ENCODE measurements at places on chromosomes 1 and 21. TPM values are rescaled to one million over a fixed set of nuclear protein-coding genes. Genes with fewer than 3 reads are reported as not detected.

- DNase-seq = no peak
Measured at GRCh38 chr21:35225573-35225972, 176.5 kb upstream of the RUNX1 start.

DNA sequence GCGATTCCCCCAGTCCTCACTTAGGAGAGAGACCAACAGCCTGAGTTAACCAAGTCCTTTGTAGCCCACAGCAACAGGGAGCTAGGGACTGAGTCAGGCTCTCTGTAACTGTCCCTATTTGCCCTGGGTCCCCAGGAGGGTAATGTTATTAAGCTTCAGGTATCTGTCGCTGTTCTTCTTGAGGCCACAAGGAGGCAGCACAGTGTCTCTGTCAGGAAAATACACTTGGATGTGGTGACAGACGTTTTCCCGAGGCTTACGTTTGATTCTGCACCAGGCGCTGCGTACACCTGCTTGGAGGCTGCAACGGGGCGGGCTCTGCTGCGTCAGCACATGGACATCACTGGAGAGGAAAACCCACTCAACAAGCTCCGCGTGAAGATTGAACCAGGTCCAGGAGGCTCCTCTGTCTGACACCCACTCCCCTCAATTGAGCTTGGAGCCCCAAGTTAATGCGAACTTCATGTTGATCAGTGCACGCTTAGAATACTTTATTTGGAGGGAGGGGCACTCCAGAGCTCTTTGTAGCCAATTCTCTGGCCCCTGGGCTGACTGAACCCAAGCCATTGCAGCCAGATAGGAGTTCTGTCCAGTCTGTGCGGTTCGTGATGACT lies 10.7 kb upstream of the ELF3 start:
- DNase-seq = no peak

- no peak for DNase-seq
Measured at GRCh38 chr1:150441121-150441520, 46.1 kb upstream of the TARS2 start.

GRCh38 chr1:77899647-77900320 lies 11.4 kb downstream of the NEXN start:
- no peak for DNase-seq

GRCh38 chr1:119188926-119189325 lies 48.5 kb upstream of the WARS2 start:
- DNase-seq = no peak

DNA sequence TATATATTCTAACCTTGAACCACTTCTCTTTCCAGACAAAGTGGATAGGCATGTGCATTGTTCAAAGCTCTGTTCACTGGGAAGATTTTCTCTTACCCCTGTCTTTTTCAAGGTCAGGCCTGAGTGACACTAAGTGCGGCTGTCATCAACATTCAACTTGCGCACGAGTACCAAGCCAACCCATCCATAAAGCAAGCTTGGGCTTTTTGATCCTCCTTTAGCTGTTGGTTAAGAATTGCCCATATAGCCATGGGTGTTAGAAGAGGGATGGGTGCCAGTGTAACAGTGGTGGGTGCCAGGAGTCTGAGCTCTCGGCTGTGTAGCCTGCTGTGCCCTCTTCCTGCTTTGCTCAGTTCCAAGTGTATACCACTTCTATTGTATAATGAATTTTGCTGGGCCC lies 136.1 kb downstream of the GLUL start:
- no peak for DNase-seq

DNA sequence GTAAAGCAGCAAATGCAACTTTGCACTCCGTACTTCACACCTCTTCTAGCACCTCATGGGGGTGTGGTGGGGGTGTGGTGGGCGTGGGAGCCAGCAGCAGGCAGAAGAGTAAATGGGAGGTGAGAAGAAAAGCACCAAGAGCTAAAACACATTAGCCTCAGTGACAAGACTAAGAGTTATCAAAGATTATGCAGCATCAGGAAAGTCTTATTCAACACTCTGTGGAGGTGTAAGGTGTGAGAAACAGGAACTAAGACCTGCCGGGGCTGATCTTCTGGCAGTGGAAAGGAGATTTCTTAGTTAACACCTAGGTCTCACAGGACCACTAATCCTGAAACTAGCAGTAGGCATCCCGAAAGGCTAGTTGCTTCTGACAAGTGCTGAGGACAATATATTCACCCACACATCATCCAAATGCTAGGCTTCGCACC lies 9.9 kb downstream of the TGFBR3 start:
- no peak for DNase-seq

- no peak for DNase-seq
Measured at GRCh38 chr1:231390071-231390470, 32.0 kb downstream of the EGLN1 start.

GRCh38 chr1:82371844-82372498 lies 571.2 kb downstream of the ADGRL2 start:
- no peak for DNase-seq

GRCh38 chr1:115062542-115063004 lies 26.7 kb downstream of the TSPAN2 start:
- no peak for DNase-seq

DNA sequence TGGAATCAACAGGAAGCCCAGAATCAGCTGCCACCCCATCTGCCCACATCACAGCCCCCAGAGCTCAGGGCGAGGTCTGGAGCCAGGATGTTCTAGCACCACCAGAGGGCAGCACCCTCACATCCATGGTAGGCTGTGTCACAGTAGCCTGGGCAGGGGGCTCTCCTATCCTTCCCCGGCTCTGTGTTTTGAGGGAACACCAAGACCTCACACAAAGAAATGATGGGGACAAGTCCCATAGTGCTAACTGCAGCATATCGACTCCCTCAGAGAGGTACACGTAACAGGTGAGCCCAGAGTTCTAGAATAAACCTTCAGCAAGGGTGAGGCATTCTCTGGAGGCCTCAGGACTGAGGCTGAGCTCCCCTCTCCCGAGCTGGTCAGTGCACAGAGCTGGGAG lies 2.3 kb upstream of the KCNC4 start:
- DNase-seq = no peak

DNA sequence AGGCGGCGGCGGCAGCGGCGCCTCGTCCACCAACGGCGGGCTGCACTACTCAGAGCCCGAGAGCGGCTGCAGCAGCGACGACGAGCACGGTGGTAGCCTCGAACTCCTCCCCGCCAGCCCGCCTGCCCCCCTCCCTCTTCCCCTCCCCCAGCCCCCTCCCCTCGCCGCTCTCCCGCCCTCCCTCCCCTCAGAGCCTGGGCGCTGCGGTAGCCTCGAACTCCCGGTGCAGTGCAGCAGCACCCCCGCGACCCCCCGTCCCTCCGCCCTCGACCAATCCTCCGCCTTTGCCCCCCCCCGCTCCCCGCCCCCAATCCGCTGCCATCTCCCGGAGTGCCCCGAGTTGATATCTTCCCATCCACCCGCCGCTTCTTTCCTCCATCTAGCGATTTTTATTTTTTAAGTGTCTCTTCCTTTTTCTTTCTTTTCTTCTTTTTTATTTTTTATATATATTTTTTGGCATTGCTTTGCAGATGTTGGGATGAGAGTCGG lies 516 bp downstream of the RCOR3 start:
- no peak for DNase-seq

DNA sequence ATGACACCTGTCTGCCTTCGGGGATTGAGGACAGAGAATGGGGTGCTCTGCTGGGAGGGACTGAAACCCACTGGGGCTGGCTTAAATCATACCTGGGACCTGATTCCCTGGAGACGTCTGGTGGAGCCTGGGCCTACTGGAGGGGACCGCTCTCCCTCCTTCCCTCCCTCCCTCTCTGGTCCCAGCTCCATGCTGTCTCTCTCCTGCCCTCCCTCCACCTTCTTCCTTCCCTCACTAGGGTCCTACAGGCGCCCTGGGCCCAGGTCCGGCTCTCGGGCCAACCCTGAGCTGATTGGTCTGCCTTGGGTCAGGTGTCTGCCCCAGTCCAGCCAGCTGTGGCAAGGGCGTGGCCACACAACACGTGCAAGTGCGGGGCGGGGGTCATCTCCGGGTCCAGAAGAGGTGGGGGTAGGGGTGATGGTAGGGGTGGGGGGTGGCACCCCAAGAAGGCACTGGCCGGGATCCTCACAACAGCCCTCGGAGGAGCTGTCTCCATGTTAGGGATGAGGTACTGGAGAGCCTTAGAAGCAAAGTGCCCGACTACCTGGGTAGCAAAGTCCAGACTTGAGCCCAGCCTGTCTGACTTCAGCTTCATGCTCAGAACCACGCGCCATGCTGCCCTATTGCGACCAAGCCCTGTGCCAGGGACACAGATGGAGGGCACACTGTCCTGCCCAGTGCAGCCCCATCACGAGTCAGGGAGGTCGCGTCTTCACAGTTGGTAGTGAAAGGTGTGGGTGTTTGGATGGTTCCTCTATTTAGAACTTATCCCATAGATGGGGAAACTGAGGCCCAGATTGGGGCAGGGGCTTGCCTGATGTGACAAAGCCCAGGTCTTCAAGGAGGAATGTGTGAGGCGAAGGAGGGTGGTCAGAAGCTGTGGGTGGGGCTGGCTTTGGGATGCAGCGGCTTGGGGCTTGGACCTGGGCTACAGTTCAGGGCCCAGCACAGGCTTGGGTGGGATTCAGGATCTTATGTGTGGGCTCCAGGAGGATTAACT lies 574.1 kb downstream of the PTPRU start:
- no peak for DNase-seq

DNA sequence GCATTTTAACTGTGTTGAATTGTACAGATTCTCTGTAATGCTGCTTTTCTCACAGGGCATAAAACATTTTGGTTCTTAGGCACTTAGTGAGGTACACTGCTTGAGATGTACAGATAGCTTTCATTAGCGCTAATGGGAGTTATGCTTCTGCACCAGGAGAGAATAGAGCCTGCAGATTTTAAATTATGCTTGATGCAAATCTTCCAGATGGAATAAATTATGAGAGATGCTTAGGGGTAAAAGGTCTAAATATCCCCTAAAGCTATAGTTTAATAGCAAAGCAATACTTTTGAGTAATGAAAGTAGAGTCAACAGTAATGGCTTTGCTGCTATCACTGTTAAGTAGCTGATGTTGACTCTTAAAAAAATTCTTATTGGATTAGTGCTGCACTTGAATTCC lies 248.9 kb downstream of the S1PR1 start:
- DNase-seq = no peak

DNA sequence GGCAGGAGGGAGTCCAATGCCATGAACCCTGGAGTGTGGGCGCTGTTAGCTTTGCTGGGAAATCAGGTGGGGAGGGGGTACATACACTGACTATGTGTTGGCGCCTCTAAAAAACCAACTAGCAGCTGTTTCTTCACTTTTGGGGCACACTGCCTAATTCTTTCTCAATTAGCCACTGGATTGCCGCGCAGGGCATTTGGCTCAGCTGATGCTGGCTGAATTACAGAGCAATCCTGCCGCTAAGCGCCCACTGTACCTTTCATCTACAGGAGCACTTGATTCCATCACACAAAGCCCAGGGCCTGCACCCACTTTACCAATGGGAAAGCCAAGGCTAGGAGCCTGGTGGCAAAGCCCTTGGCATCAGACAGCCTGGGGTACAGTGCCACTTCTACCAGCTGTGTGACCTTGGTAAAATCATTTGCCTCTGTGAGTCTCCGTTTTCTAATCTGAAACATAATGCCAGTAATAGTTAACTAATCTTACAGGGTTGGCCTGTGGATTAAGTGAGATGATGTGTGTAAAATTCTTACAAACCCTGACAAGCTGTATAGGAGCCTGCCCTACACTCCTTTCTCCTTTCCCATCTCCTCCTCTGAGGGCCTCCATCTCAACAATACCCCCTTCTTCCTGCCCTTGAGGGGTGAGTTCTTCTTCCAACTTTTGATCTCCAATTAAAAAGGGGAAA lies 59.0 kb downstream of the UBE2T start:
- DNase-seq = no peak

DNA sequence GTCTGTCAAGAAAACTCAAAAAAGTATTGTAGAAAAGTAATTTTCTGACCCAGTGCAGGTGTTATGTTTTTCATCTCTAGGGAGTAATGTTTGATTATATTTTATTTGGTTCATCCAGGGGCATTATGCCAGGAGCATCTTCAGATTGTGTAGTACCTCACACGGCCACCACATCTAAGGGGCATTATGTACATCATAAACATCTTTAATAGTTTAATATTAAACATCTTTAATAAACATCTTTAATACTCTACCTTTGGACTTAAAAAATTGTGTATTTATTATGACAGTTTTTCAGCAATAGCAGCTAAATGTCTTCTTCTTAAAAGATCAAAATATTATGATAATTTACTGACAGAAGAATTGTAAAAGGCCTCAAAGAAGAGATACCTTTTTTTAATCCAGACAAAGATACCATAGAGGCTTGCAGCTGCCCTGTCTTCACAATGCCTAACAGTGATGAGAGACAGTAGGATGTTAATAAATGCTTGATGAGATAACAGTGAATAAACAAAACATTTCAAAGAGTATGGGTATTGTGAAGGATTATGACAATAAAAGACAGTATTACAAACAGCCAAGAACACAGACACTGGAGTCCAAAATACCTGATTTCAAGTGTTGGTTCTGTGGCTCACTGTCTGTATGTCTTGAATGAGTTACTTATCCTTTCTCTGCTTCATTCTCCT lies 240.9 kb upstream of the ADGRL2 start:
- DNase-seq = no peak

GRCh38 chr1:175503538-175503937 lies 239.9 kb downstream of the TNR start:
- DNase-seq = no peak

GRCh38 chr1:205279986-205280385 lies 41.6 kb downstream of the NUAK2 start:
- DNase-seq = no peak

DNA sequence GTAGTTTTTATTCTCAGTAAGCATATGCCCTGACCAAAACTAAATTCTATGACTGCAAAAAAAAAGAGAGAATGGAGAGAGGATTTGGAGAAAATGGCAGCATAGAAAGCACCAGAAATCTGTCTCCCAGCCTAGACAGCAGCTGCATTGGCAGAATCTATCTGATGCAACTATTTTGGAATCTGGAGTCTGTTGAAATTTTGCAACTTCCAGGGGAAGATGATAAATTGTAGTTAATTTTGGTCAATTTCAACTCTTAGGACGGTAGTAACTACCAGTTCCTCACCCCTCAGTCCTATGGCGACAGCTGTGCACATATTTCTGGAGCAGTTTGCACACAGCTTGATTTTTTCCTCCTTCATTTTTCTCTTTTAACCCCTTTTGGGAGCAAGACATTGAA lies 10.9 kb downstream of the EXO5 start:
- DNase-seq = no peak

DNA sequence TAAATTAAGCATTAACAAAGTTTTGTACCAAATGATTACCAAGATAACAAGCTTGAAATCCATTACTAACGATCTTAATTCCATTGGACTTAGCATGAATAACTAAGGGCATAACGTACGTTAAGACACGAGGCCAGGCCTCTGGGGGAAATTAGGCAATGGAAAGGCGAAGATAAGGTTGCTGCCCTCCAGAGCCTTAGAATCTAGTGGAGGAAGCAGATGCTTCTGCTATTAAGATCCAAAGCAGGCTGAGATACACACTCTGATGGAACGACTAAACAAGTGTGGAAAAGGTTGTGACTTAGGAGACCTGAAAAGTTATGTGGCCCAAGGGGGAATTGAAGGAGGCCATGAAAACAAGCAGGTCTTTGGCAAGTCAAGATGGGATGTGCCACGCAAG lies 6.0 kb downstream of the AKNAD1 start:
- no peak for DNase-seq

GRCh38 chr1:234782791-234783190 lies 172.8 kb upstream of the IRF2BP2 start:
- no peak for DNase-seq

OLFML2B gene
- polyA plus RNA-seq = 10.2 TPM

SNRPE gene
- 287 TPM for polyA plus RNA-seq

PGBD5 gene
- 6.0 TPM for polyA plus RNA-seq

RGS7 gene
- polyA plus RNA-seq = 6.4 TPM

ATAD3C gene
- polyA plus RNA-seq = 3.1 TPM

Measured in right renal cortex interstitium (tissue), 3 donors.